ENCODE measurements at places on chromosomes 1 and 21. TPM values are rescaled to one million over a fixed set of nuclear protein-coding genes. Genes with fewer than 3 reads are reported as not detected.
A peak's percentile ranks its signal among the peaks of the same experiment; 100 is the strongest.

GRCh38 chr1:200242110-200243041 is 167.5 kb downstream of the ZNF281 start:
- no peaks in the 10 kb centered on the region for H3K36me3 ChIP-seq
- peaks cover 15% of the 10 kb centered on the region for H3K27me3 ChIP-seq
- no peak overlapping the region for H3K27ac ChIP-seq
- no peaks in the 10 kb centered on the region for H3K4me1 ChIP-seq
- H3K4me3 ChIP-seq, result no peak overlapping the region
- no peak for DNase-seq

- H3K36me3 ChIP-seq, result no peaks in the 10 kb centered on the region
- H3K27me3 ChIP-seq, result no peaks in the 10 kb centered on the region
- no peaks in the 10 kb centered on the region for H3K4me1 ChIP-seq
- DNase-seq, result no peak
- no peak overlapping the region for H3K4me3 ChIP-seq
- H3K27ac ChIP-seq, result no peak overlapping the region
These were observed 6.5 kb upstream of the C1orf146 start for GRCh38 chr1:92211166-92211565.

DNA sequence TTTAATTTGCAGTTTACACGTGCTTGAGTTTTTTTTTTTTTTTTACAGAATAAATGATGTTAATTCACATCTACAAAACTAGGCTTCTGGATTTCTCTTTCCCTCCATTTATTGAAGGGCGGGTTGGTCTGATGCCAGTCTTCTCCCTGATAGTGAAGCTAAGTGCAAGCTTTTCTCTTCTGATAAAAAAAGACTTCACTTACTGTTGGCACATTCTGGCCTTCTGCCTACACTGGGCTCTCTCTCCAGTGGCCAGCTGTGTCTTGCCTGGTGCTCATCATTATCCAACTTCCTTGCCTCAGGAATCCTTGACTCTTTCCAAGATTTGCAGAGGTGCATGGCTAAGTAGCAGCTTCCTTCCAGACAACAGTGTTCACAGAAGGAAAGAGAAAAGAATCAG is 7.6 kb upstream of the RAP1A start:
- peaks cover 23% of the 10 kb centered on the region for H3K4me1 ChIP-seq
- H3K36me3 ChIP-seq, result no peaks in the 10 kb centered on the region
- no peak overlapping the region for H3K27ac ChIP-seq
- no peak overlapping the region for H3K4me3 ChIP-seq
- DNase-seq, result no peak

GRCh38 chr1:7491818-7492173 is 279.3 kb upstream of the VAMP3 start:
- H3K4me1 ChIP-seq, result no peaks in the 10 kb centered on the region
- no peak for DNase-seq
- no peak overlapping the region for H3K27ac ChIP-seq
- no peaks in the 10 kb centered on the region for H3K27me3 ChIP-seq
- no peak overlapping the region for H3K4me3 ChIP-seq

DNA sequence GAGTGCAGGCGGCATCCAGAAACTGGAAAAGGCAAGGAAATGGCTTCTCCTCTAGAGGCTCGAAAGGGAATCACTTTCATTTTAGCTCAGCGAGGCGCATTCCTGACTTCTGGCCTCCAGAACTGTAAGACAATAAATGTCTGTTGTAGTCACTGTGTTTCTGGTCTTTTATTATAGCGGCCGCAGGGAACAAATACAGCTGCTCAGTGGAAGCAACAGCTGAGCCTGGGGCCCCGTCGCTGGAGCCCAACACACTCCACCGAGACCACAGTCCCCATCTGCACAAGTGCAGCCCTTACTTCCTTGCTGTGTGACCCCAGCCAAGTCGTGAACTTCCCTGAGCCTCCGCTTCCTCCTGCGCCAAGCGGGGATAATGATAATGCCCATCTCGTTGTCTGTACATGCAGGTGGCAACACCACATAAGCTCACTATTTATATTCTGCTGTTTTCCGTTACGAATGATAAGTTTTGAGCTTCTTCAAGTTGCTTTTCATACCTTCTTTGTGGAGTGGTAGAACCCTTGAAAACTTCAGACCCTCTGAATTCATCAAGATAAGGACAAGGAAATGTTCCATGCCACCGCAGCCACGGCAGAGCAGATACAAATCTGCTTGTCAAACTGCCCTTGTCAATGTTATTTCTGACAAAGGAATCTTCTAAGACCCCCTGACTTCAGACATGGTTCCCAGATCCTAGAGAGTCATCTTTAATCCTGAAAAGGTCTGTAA is 3.2 kb upstream of the LAPTM5 start:
- peak overlapping the region; percentile 82 for H3K27ac ChIP-seq
- H3K36me3 ChIP-seq, result no peaks in the 10 kb centered on the region
- H3K4me1 ChIP-seq, result peaks cover 64% of the 10 kb centered on the region
- peak overlapping the region; percentile 12 for H3K4me3 ChIP-seq
- DNase-seq, result peak; percentile 60
- H3K27me3 ChIP-seq, result no peaks in the 10 kb centered on the region

RBBP5 gene
- total RNA-seq, result 31.7 TPM
